ENCODE measurements at places on chromosomes 12 and 14.

- no peak for DNase-seq
These were observed 2.6 kb downstream of the RNASE1 start for GRCh38 chr14:20799892-20800544.

- peak; percentile 97 for DNase-seq
These were observed 20.4 kb downstream of the DLK1 start for GRCh38 chr14:100747021-100747586.

DNA sequence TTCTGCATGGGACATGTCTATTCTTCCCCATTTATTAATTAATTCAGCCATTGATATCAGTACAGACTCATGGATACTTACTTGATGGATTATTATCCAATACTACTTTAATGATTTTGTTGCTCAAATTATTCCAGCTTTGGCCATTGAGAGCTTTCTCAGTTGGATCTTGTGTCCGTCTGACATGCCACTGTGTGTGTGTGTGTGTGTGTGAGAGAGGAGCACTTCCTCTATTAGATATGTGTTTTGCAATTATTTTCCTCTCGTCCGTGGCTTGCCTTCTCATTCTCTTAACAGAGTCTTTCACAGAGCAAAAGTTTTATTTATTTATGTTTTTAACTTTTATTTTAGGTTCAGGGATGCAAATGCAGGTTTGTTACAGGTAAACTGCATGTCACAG lies 194.2 kb downstream of the ADGRD1 start:
- DNase-seq, result no peak

- peak; percentile 86 for DNase-seq
These were observed 238.0 kb upstream of the DDHD1 start for GRCh38 chr14:53391156-53391555.

DNA sequence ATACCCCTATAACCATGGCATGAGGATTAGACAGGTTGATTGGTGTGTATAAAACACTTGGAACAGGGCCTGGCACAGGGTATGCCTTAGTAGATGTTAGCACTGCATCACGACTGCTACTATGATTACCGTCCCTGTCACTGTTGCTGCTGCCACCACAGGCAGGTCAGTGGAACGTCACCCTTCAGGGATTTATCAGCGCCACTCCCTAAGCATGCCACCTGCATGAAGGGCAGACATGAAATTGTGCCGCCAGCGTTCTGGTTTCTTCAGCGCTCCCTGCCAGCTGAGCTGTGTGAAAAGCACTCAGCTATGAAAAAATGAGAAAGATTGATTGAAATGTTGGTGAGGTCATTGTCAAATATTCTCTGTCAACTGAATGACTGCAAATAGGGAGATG lies 477.0 kb downstream of the DPF3 start:
- no peak for DNase-seq
